ENCODE measurements at places on chromosomes 5 and 9.

DNA sequence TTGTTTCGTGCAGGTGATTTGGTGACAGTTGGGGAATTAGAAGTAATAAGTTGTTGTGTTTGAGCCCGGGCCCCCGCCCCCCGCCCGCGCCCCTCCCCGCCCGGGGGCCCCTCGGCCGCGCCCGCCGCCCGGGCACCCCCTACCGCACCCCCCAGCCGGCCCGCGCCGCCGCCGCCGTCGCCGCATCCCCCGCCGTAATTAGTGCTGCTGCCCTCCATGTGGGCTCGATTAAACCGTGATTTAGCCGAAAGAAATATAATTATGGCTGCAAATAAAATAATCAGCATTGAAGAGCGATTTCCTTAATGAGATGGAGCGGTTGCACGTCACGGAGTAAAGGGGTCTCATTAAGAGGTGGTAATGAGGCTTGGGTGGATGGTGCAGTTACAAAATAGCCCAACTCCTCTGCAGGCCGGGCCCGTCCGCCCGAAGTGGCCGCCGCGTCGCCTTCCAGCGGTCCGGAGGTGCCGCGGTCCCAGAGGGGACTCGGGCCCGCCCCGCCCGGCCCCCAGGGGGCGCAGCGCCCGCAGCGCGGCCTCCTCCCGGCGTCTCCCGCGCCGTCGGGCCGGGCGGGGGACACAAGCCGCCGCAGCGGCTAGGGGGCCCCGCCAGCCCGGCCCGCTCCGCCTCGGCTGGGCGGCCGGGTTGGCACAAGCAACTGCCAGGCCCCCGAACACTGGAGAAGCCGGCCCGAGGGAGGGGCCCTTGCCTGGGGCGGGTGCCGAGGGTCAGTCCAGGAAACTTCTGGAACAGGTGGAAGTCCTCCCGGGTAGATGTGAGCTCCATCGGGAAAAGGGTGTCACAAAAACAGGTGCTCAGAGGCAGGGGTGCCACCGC, 6.9 kb upstream of the OTP start:
- DNase-seq = no peak

DNA sequence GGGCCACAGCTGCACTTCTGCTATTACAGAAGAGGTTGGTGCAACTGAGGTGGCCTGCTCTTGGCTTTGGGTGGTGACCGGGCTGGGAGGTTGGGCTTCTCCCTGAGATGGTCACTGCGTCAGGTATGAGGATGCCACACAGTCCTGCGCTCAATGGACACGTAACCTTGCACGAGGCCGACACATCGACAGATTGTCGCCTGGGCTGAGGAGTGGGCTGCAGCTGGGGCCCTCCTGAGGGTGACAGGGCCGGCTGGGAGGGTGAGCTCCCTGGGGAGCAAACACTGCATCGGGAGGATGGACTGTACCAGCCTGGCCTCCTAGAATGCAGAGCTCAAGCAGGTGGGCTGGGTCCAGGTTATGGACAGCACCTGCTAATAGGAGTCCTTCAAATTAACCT, 261.1 kb upstream of the ADAMTS16 start:
- DNase-seq = no peak

GRCh38 chr5:968881-969280, 39.7 kb upstream of the NKD2 start:
- DNase-seq = no peak

- DNase-seq = no peak
Measured at GRCh38 chr5:84274585-84275468, 109.9 kb downstream of the EDIL3 start.

DNA sequence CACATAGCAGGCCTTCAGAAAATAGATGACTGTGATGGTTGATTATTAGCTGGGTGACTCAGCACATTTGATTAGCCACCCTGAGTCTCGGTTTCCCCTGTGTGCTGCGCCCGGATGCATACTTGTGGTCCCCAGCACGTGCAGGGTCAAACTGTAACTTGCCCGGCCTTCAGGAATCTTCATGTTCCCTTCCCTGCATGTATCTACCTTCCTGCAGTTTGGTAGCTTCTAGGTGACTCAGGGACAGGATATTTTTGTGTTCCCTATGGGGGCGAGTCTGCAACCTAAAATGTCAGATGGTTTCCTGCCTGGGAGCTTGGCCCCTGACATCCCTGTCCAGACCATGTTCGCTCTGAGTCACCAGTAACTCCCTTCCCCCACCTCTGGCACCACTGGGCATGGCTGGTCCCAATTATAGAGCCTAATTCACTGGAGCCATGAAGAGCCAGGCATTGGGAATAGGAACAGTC, 13.2 kb downstream of the PTGS1 start:
- no peak for DNase-seq

GRCh38 chr5:147789820-147790219, 7.3 kb upstream of the JAKMIP2 start:
- no peak for DNase-seq

- DNase-seq = no peak
Measured at GRCh38 chr5:127567026-127567768, 49.8 kb downstream of the PRRC1 start.

DNA sequence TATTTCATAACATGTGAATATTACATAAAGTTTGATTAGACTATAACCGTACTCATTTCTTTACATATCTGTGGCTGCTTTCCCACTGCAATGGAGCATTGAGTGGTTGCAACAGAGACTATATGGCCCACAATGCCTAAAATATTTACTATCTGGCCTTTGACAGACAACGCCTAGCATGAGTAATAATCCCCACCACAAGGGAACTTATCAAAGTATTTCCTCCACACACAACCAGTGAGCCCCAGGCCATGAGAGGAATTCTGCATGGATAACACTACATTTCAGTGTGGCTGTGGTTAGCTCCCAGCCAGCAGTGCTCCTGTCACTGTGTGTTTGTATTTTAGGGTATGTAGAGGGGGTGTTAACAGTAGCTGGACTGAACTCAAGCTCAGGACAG, 54.8 kb downstream of the FAM81B start:
- DNase-seq = no peak

GRCh38 chr9:114706711-114707110, 24.7 kb upstream of the TEX48 start:
- DNase-seq = no peak

- no peak for DNase-seq
Measured at GRCh38 chr5:97568382-97568781, 385.3 kb upstream of the RIOK2 start.

DNA sequence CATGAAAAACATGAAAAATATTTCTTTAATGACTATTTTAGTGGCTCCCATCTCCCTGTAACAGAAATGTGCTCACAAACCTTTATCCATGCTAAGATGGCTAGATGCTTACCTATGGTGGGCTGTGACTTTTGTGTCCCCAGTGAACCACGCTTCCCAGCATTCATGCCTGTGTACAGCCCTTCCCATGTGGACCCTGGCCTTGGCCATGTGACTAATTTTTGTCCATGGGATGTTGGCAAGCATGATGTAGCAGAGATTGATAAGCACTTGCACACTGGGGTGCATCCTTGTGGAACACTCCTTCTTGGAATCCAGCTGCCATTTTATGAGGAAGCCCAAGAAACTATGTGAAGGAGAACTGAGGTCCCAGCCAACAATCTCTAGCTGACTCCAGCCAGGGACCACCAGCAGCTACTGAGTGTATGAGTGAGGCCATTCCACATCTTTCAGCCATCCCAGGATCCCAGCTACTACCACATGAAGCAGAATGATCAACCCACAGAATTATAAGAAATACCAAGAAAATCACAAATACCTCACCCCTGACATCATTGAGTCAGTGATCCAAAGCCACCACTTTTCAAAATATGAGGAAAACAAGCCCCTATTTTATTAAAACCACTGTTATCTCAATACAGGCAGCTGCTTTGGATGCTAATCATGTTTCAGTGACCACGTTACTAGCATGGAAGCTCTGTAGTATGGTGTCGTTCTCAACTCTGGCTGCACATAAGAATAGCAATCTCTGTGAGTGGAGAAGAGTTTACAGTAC, 16.1 kb upstream of the RAI14 start:
- no peak for DNase-seq

- DNase-seq = no peak
Measured at GRCh38 chr5:30808996-30809395, 384.5 kb upstream of the CDH6 start.

DNA sequence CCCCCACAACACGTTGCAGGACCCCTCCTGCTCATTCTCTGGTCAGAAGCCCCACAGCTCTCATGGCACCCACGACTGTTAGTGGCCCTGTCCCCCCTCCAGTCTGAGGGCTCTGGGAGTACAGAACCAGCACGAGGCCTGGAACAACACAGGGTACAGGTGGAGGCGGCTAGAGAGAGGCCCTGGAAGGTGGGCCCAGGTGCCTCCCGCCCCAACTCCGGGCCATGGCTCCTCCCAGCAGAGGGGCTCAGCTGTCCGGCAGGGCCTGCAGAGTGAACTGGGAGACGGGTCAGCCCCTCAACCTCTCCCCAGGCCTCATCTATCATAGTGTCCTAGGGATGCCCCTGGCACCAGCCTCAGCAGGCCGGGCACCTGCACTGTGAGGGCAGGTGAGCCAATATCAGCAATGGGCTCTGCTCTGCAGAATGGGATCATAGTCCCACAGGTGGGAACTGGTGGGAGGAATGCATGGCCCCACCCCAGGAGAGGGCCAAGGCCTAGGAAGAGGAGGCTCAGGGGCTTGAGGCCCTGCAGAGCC, 58.6 kb downstream of the BARX1 start:
- DNase-seq = no peak

- no peak for DNase-seq
Measured at GRCh38 chr9:20614602-20615216, 7.6 kb downstream of the MLLT3 start.

DNA sequence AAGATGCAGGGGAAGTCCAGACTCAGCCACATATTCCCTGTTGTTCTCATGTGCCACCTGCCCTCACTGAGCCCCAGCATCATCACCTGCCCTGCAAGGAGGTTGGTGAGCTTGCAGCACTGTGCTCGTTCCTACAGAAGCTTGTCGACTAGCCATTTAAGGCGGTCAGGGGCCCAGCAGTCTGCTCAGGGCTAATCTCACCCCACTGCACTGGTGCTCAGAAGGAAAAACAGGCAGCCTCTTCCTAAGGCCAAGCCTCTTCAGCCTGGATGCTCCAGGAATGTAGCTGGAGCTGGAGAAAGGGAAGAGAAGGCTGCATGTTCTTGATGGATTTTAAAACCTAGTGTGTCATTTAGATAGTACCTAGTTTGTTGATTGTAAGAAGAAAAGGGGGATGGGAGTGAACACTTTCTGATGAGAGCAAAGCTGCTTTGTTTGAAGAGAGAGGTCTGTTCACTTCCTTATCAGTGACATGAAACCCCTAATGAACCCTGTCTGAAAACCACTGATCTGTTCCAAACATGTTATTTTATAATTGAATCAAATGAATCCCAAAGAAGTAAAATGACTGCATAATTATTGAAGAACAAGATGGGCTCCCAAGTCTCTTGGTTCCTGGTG, 10.6 kb upstream of the ASPN start:
- no peak for DNase-seq

- DNase-seq = no peak
Measured at GRCh38 chr5:112628214-112628980, 109.3 kb upstream of the APC start.

DNA sequence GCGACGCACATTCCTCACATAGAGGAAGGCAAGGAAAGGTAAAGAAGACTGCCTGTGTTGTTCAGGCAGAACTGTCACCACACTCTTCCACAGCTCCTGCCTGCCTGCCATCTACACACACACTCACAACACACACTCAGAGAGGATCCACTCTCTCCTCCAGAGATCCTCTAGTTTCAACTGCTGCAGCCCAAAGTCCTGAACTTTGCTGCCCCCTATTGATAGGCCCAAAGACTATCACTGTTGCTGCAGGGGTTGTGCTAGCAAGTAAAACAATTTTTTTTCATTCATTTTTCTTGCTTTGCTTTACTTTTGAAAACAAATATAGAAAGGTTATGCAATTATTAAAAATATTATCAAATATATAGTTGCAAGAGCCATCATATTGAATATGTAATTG, 5.9 kb upstream of the CFAP90 start:
- no peak for DNase-seq

DNA sequence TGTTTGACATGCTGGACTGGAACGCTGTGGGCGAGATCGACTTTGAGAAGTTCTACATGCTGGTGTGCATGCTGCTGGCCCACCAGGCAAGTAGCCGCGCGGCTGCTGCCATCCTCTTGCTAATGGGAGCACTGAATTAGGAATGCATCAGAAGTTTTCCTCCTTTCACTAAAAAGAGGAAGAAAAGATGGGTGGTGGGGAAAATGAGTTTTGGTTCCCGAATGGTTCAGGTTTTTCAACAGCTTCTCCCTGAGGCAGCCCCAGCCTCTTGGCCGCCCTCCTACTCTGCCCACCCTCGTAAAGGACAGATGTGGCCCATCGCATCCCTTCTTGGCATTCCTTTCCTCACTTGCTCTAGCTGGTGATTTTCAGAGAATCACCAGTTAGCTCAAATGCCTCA, 5.5 kb downstream of the EFCAB9 start:
- DNase-seq = no peak

DNA sequence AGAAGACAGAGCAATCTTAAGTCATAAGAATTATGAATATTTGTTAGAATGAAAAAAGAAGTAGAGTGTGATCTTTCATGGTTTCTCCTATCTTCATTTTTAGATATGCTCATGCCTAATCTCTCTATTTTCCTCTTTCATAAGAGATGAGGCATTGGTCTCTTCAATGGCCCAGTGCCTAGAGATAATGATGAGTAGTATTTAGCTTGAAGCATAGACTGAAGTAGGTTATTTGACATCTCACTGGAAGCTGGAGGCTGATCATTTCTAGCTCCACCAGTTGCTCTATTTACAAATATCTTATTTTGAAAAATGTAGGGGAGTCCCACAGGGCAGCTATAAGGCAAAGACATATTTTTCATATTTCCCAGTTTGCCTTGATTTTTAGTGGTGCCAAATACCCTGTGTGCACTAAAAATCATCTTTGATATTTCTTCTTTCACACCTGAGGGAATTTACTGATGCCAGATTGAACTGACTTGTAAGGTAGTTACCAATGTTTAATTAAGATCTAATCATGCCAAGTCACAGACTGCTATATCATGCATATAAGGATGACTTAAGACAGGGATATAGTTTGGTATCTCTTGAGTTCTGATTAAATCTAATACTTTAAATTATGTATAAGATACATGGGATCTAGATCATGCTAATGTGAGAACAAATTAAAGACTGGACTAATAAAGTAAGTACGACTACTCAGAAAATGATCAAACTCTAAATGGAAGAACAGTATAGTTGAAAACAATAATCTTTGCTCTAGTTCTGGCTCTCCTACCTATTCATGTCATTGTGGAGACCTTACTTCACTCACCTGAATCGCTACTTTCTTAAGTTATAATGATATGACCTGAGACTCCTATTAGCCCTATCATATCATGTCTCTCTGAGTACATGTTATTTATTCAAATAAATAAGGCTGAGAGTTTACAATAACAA, 108.2 kb upstream of the IFNE start:
- DNase-seq = no peak

DNA sequence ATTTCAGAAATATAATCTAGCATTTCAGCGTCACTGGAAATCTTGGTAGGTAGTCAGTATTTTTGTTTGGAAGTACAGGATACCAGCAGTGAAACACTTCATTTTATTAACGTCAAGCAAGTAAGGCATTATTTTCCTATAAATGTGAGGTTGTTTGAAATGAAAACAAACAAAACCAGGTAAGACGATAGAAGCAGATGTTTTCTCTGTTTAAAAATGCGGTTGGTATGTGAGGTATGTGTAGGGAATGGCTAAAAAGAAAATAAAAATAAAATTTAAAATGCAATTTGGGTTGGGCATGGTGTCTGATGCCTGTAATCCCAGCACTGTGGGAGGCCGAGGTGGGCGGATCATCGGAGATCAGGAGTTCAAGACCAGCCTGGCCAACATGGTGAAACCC, 16.1 kb downstream of the GDA start:
- no peak for DNase-seq

GRCh38 chr5:128637031-128637430, 99.0 kb upstream of the FBN2 start:
- no peak for DNase-seq

Data from activated T-helper 1 cell treated with anti-CD3 and anti-CD28 coated beads, Interleukin-2, amount 50 U/mL, for 16 hours (primary cell).